ENCODE measurements at places on chromosomes 3 and 15. TPM values are rescaled to one million over a fixed set of nuclear protein-coding genes. Genes with fewer than 3 reads are reported as not detected.

DNA sequence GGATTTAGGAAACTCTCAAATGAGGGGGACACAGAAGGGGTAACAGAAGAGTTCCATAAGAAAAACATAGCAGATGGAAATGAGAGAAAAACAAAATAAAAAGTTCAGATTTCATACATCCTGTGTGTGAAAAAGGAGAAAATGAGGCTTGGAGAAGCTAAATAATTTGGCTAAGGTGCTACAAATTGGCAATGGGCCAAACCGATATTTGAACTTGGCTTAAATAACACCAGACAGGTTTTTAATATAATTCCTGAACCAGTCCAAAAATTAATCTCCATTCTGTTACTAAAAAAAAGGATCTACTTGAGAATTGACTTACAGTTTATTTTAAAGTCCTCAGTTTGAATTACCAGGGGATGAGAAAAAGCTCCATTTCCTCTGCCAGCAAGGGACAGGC, 342.9 kb upstream of the DPH6 start:
- DNase-seq: no peak

GRCh38 chr15:100332231-100332630, 9.5 kb downstream of the ADAMTS17 start:
- no peak for DNase-seq

- no peak for DNase-seq
Observed at GRCh38 chr15:89533861-89534544, 37.6 kb upstream of the RHCG start.

GRCh38 chr3:102447272-102447671, 12.5 kb downstream of the ZPLD1 start:
- DNase-seq: no peak

- DNase-seq: no peak
Observed at GRCh38 chr3:112656043-112656442, 15.1 kb upstream of the CCDC80 start.

- DNase-seq: no peak
Observed at GRCh38 chr15:66782785-66783184, 80.7 kb downstream of the SMAD6 start.

- no peak for DNase-seq
Observed at GRCh38 chr3:116473602-116474001, 28.3 kb upstream of the LSAMP start.

DNA sequence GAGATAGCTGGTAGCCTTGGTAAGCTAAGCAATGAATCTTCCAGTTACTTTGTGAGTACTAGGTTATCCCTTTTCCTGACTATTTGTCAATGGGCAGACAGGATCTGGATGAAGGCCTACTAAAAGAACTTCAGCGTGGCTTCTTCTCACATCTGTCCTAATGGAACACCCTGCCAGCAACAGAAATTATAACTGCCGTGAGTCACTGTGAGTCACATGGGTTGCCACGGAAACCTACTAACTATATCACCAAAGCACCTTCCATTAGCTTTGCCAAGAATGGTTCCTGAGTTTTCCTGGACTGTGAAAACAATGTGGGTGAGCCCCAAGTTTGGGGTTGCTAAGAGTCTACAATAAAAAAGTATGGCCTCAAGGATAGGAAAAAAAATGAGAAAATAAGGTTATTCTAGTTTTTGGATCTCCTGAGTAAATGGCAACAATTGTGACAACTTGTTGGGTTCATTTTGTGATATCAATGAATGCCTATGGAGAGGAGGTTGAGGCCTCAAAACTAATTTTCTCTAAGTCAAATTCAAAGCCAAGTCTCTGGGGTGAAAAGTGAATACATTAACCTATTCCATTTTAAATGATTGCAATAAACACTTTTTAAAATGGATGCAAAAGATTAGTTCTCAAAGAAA, 195.1 kb upstream of the ICE2 start:
- no peak for DNase-seq

DNA sequence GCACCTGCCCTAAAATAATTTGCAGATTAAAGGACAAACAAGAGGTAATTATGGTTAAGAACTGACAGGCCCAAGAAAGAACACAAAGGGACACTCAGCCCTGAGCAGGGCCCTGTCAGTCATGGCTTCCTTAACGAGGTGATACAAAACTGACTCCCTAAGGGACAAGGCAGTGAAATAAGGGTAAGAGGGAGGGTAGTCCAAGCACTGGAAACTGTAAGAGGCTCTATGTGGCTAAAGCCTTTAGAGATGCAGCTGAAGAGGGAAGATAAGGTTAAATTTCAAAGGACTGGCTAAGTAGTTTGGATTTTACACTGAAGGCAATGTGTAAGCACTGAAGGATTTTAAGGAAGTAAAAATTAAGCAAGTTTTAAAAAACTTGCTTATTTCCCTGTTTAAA, 3.9 kb downstream of the ATR start:
- DNase-seq: no peak

DNA sequence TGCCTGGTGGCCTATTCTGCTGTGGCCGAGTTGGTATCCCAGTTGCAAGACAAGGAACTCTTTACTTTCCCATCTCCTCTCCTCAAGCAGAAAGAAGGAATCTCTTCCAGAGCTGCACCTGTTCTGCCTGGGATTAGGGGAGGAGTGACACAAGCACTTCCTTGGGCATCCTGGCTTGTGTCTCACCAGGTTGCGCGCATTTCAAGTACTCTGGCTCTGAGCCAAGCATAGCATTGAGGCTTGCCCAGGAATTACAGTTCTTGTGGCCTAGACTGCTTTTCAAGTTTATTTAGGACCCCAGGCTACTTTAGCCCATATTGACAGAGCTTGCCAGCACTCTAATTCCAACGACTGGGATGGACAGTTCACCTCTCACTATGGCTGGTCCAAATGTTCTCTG, 150.5 kb downstream of the RSRC1 start:
- no peak for DNase-seq

- DNase-seq: no peak
Observed at GRCh38 chr3:102573483-102574028, 138.7 kb downstream of the ZPLD1 start.

- DNase-seq: no peak
Observed at GRCh38 chr3:138494607-138494929, 60.2 kb downstream of the ESYT3 start.

GRCh38 chr3:134675726-134676256, 25.0 kb upstream of the KY start:
- no peak for DNase-seq

GRCh38 chr3:9178697-9179096, 70.7 kb downstream of the SRGAP3 start:
- no peak for DNase-seq

DNA sequence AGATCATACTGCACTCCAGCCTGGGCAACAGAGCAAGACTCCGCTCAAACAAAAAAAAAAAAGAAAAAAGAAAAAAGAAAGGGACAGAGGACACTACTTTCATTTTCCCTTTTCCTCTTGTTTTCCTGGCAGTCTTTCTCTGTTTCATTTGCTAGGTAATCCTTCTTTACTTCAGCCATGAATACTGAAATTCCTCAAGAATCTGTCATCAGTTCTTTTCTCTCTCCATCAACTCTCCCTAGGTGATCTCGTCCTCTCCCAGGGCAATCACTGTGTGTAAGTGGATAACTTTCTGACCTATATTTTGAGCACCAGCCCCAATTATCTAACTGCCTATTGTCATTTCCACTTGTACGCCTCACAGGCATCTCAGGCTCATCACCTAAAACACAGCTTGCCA, 51.5 kb downstream of the TTC23 start:
- DNase-seq: no peak

DNA sequence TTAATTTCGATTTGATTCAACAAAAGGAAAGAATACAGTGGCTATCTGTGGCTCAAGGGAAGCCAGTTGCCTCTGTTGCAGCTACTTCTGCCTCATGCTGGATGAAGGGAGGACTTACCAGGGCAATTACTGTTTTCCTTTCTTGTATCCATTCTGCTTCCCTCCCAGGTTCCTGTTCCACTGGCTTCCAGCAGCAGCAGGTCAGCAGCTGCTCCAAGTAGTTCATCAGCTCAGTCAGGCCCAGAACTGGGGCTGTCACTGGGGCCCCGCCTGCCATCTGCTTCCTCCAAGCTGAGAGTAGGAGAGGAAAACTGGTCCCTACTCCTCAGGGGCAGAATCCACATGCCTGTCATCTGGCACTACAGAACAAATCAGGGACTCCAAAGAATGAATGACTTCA, 48.6 kb upstream of the ULK4 start:
- no peak for DNase-seq

GRCh38 chr15:78983146-78983918, 38.5 kb upstream of the CTSH start:
- DNase-seq: no peak

- no peak for DNase-seq
Observed at GRCh38 chr3:166630190-166630589, 749.9 kb downstream of the ZBBX start.

DNA sequence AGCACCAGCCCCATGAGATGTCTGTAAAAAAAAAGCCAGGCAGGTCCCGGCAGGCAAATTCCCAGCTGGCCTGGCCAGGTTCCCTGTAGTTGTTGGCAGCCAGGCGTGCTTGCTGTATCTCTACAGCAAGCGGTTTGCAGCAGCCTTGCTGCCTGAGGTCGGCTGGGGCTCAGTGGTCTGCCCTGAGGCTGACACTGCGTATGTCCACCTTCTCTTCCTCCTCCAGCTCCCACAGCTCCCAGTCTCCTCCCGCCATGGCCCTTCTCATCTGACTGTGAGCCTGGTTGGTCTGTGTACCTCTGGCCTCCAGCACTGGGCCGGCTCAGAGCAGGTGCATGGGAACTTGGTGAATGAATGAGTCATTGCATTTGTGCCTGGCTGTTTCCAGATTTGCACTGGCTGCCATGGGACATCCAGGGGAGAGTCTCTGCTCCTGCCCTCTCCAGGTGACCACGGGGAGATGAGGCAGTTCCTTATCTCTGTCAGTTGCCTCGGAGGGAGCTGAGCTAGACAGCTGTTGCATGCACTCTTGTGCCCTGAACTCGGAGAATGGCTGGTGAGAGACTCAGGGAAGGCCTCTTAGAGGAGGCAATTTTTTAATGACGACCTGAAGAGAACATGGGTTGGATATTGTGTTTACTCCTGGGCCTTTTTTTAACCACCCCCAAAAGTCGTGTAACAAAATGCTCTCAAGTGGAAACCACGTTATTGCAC, 43.0 kb downstream of the SPSB4 start:
- peak; percentile 87 for DNase-seq

- no peak for DNase-seq
Observed at GRCh38 chr15:38652183-38652794, 87.7 kb upstream of the RASGRP1 start.

- no peak for DNase-seq
Observed at GRCh38 chr15:49863431-49864224, 242.8 kb downstream of the DTWD1 start.

Gene CRYGS
- total RNA-seq: 1.1 TPM

Gene TPRG1
- 2.7 TPM for total RNA-seq

Gene CCDC33
- not detected for total RNA-seq

Gene LOXL1
- total RNA-seq: 14.6 TPM

Gene C3orf20
- not detected for total RNA-seq

Gene ATP10A
- total RNA-seq: 0.75 TPM

Gene COL6A5
- total RNA-seq: not detected
